ENCODE measurements at places on chromosomes 11 and 22.

GRCh38 chr22:40008726-40009291 is 14.1 kb downstream of the FAM83F start:
- DNase-seq = no peak

DNA sequence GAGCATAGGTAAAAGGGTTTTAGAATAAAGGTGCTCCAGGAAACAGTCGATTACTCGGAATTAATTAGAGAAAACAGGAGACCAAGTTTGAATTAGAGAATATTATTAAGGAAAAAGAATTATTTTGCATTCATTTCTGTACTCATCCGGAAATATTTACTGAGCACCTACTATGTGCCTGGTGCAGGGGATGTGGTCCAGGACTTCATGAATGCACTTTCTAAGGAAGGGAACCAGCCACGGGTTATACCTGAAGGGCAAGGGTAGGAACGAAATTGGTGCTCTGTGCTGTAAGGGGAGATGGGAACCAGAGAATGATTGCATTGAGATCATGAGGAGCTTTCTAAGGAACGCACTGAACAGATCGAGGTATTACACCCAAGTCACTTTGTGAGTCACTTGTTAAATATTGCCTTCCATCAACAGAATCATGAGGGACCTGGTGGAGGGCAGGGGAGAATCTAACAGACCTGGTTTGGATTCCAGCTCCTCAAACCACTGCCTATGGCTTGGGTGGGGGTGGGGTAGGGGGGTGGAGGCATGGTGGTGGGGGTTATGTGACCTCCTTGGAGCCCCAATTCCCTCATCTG is 40.9 kb downstream of the C11orf96 start:
- no peak for DNase-seq

GRCh38 chr11:64563966-64564365 is 27.1 kb upstream of the SLC22A12 start:
- DNase-seq = no peak

- no peak for DNase-seq
Observed at GRCh38 chr11:118620529-118621070, 13.2 kb downstream of the PHLDB1 start.

DNA sequence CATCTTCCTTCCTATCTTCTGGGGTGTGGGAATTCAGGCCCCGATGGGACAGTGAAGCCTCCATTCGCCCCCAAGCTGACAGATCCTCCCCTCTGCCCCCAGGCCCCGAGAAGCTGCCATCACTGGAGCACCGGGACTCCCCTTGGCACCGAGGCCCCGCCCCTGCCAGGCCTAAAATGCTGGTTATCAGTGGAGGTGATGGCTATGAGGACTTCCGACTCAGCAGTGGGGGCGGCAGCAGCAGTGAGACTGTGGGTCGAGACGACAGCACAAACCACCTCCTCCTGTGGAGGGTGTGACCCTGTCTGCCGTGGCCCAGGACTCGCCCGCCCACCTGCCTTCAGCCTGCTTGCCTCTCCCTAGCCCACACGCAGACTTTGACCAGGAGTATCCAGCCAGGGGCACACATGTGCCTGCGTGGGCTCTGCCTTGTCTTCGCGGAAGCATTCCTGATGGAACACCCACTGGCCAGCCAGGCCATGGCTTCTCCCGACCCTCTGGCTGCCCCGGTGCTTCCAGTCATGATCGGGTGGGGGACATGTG is 8.6 kb upstream of the RELT start:
- no peak for DNase-seq

- DNase-seq = peak; percentile 4
Observed at GRCh38 chr11:120511820-120512738, 531 bp downstream of the GRIK4 start.

All from effector CD8-positive, alpha-beta T cell (primary cell).